ENCODE measurements at places on chromosomes 3 and 15.

DNA sequence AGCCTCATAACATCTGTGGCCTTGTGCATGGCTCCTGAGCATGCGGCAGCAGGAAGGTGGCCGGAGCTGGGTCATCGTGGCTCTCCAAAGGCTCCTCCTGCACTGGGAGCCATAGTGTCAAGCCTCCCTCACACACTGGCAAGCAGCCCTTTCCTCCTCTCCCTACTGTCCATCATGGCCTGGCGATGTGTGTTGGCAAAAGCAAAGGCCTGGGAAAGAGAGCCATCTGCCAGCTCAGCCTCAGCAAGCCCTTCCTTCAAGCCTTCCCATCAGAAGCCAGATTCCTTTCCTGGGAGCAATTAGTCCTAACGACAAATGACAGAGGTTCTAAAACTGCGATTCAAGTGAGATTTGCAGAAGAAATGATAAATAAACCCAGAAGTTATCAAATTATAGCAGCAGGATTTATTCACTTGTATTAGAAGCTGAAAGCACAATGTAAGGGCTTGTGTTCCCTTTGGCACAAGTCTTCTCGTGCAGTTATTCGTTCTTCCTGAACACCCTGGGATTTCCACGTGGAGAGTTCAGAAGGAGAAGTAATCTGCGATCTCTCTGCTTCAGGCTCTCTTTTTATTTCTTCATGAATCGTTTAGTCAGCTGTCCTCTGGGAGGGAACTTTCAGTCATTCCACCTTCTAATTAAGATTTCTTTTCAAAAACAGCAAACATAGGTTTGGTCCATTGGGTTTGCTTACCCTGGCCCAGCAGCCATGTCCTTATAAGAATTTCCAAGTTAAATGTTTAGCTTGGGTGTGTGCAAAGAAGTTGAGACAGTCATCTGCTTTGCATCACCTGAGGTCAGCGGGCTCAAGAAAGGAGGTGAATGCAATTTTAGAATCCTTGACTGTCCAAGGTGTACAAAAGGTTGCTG is 110.3 kb upstream of the TMC3 start:
- no peak for DNase-seq

- no peak for DNase-seq
Measured at GRCh38 chr15:35107561-35107960, 22.5 kb upstream of the NANOGP8 start.

DNA sequence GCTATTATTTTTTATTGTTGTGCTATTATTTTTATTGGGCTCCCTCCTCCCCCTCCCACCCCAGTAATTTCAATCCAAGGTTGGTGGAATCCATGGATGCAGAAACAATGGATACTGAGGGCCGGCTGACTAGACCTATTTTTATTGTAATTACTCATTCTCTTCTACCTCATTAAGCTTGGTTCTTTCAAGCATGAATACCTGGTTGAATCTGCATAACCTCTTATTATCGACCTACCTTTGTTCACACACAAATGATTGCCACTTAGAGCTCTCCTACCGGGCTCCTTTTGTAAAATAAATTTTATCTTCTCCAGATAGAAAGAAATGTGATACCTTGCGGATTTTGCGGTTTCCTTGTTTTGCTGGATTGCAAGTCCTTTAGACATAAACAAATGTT is 31.6 kb downstream of the BTD start:
- no peak for DNase-seq

DNA sequence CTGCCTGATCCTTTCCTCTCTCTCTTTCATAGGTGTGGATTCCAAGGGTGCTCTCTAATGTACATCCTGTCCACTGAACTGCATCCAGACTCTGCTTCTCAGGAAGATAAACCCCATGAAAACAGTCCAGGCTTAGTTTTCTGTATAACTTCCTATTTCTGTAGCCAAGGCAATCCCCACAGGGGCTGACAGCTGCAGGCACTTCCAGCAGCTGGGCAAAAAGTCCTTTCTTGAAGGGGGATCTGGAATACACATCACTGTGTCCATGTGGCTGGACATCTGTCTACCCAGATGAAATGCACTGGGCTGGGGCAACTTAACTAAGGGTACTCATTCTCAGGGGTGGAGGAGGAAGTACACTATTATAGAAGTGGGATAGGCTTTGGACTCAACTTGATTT is 72.2 kb downstream of the NR1D2 start:
- no peak for DNase-seq

GRCh38 chr3:192816351-192816750 is 89.0 kb upstream of the FGF12 start:
- DNase-seq: no peak

GRCh38 chr3:74403307-74403706 is 211.2 kb downstream of the CNTN3 start:
- DNase-seq: no peak

Measured in activated CD4-positive, alpha-beta T cell treated with anti-CD3 and anti-CD28 coated beads for 4 hours (primary cell).